ENCODE measurements at places on chromosomes 2 and 18. TPM values are rescaled to one million over a fixed set of nuclear protein-coding genes. Genes with fewer than 3 reads are reported as not detected.

The UGT1A1 gene
- not detected for total RNA-seq

The PCGF1 gene
- 44.8 TPM for total RNA-seq

The PTH2R gene
- not detected for total RNA-seq

The OTOS gene
- total RNA-seq = not detected

The LRRC30 gene
- not detected for total RNA-seq

The KLHL30 gene
- not detected for total RNA-seq

The SCG2 gene
- not detected for total RNA-seq

- DNase-seq = no peak
These were observed 80.2 kb upstream of the BCL11A start for GRCh38 chr2:60633615-60634014.

DNA sequence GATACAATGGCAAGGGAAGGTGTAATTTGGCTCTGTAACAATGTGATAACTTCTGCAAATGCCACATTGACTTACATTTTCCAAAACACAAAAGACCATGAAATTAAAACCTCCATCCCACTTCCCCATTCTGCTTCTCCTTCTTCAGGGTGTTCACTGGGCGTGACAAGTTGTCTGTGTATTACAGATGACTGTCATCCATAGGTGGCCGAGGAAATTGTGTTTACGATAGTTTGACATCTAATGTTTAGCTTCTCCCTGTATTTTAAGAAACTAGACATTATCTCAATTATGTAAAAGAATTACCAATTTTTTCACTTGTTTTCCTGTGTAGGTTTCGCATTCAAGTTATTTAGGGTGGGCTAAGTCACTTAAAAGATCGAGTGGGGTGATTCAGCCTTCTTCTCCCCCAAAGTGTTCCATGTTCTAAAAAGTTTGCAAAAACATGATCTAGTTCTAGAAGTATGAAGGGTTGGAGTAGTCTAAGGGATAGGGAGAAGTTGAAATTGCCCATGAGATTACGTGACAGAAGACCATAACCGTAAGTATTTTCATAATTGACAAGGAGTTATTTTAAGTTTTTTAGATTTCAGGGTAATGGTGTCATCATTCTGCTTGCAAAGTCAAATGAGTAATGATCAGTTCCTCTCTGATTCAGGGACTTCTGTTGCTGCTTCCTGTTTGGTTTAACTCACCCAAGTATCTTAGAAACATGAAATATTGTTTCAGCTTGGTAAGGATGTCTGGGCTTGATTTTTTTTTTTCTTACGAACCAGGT lies 25.2 kb upstream of the CYTIP start:
- DNase-seq = peak; percentile 91

GRCh38 chr2:7029291-7030059 lies 112.3 kb downstream of the RNF144A start:
- no peak for DNase-seq

DNA sequence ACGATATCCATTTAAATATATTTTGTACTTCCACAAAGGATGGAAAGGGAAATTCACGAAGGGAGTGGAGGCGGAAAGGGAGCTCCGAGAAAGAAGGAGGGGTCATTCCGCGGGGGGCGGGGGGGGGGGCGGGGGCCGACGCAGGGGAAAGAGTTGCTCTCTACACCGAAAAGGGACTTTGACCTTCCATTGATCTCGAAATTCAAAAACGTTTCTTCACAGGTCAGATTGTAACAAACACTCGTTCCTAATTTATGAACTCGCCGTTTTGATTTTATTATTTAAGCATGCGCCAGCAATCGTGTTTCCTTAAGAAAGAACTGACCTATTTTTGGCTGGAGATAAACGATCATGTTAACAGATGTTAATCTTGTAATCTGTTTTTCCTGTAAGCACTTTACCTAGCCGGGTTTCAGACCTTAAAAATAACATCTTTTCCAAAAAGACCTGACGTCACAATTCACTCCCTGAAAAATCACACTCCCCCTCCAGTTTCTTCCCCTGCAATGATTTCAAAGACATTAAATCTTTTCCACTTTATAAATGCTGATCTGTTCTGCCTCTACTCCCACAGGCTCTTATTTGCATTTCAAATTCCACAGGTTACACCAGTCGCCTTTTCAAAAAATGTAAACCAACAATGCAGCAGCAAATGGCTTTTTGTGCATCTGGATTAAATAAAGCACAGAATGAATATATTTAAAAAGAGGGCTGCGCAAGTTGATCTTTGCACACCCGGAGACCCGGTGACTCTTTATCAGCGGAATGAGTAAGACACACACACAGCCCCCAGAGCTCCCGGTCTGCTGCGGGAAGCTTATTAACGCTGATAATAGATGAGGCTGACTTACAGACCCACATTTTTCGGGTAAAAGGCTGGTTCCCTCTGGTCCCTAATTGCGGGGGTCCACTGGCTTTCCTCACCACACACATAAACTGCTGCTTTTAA lies 1.6 kb downstream of the ZNF516 start:
- DNase-seq = peak; percentile 94

DNA sequence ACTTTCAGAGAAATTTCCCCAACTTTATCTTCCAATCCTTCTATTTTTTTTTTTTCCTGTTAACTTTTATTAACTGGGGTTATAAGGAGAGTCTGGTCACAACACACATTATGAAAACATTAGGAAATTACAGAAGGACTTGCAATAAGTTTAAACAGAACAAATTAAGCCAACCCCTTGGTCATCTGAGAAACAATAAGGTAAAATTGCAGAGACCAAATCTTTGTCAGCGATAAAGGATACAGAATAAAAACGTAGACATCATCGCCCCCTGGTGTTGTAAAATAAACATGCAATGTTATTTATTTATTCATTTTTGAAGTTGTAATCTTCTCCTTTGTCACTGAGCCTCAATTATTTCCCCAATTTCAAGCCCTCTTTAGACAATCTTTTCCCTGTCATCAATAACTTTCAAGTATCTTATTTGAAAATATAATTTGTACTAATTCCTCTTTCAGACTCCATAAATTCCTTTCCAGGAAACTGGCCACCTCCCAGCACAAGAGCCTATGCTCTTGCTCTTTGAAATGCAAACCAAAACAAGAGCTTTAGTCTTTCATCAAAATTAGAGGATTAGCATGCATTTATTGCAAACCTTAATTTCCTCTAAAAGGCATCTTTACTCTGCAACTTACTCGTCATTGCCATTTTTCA lies 19.5 kb downstream of the G6PC2 start:
- peak; percentile 77 for DNase-seq

GRCh38 chr2:188146888-188147287 lies 144.8 kb upstream of the GULP1 start:
- DNase-seq = no peak

DNA sequence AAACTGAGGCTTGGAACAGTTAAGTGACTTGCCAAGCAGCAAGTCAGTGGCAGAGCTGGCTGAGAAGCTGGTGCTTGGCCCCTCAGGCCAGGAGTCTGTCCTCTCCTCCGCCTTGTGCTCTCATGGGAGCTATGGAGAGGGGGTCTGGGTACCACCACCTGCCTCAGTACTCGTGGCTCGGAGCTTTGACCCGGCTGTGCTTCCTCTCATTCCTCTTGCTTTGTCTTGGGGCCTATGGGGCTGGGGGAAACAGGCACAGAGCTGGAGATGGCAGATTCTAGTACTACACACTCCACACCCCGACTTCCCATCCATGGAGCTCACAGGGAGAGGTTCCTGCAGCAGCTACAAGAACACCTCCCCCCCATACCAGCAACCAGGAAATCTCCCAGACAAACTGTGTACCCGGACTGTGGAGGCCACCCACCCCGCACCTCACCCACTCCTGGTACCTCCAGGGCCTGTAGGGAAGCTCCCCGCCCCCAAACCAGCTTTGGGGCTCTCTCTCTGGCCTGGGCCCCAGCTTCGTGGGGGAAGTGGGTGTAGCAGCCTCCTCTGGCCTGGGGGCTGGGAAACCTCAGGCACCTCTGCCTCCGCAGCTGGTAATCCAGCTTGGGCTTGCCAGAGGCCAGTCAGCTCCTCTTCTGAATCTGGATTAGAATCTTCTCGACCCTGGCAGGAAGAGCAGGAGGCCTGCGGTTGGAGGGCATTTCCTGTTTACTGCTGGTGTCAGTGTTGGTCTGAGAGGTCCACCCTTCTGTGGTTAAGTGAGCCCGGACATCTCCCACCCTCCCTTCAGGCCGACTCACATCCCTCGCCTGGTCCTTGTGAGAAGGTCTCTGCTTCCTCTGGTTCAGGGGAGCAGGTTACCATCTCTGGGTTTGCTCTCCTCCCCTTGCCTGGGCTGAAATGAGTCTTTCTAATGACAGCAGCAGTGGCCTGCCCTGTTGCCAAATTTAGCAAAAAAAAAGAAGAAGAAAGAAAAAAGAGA lies 22.3 kb upstream of the RHOB start:
- no peak for DNase-seq

- DNase-seq = no peak
These were observed 14.1 kb downstream of the ZNF516 start for GRCh38 chr18:76480913-76481312.

DNA sequence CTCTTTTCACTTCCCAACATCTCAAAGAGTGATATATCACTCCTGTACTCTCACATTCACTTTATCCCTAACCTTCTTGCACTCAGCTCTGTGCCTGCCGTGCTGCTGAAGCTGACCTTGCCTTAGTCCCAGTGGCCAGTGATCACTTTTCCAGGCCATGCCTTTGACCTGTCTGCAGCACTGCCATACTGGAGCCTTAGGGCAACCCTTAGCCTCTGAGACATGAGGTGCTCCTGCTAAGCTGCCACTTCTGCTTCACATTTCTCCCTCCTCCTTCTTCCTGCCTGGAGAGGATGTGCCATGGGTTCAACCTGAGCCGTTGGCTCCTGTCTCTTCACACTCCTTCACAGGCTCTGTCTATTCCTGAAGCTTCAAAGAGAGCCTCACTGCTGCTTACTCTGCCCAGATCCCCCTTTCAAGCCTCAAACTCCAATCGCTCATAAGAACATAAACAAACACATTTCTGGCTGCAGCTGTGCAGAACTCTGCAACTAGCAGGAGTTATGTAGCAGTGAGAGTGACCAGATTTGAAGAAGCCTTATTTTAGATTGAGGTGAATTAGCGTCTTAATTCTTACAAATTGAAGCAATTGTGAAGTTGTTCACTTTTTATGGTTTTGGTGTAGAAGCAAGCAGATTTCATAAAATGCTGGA lies 716.2 kb upstream of the FANCL start:
- no peak for DNase-seq

DNA sequence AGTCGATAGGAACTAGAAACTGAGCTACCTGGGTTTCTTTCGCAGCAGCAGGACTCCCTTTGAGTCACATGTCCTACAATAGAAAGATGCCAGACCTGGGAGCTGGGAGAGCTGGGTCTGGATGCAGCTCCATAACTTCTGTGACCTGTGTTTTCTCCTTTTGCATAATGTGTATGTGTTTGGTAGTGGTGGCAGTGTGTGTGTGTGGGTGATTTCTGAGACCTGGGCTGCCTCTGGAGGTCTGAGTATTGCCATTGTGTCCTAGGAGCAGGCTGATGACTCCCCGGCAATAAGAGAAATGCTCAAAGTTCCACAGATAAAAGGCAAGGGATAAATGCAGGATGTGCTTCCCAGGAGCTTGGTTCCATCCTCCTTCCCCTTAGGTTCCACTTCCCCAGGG lies 6.4 kb downstream of the WNT10A start:
- no peak for DNase-seq

- no peak for DNase-seq
These were observed 12.4 kb downstream of the ALLC start for GRCh38 chr2:3670376-3670775.

DNA sequence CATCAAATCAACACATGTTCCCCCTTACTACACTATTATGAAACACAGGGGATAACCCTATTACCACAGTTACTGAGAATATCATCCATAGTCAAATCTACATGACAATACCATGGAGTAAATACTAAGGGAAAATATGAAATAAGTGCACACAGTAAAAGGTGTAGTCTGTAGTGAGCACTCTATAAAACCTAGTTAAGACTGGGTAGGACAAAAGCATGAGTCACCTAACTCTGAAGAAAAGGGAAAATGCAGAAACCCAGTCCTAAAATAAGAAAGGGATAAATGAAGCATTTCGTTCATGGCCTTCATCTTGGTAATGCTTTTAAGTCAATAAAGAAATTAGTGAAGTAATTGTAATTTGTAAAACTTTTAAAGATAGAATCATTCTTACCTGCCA lies 65.4 kb upstream of the ACVR2A start:
- no peak for DNase-seq

DNA sequence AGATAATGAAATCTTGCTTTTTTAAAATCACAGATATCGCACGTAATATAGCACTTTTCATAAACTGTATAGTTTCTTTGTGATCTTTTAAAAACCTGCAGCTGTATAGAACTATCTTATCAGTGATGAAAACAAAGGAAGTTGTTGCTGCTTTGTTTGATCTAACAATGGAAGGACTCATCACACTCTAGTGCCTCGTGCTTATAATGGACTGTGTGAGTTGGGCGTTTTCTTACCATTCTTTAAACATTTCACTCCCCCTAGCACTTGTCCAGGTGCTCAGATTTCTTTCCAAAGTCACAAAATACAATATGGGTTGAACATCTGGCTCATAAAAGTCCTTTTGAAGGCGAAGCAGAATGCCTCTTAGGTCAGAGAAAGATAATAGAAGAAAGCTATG lies 94.8 kb upstream of the SPATS2L start:
- no peak for DNase-seq

GRCh38 chr2:182668671-182669070 lies 47.4 kb upstream of the DNAJC10 start:
- no peak for DNase-seq

DNA sequence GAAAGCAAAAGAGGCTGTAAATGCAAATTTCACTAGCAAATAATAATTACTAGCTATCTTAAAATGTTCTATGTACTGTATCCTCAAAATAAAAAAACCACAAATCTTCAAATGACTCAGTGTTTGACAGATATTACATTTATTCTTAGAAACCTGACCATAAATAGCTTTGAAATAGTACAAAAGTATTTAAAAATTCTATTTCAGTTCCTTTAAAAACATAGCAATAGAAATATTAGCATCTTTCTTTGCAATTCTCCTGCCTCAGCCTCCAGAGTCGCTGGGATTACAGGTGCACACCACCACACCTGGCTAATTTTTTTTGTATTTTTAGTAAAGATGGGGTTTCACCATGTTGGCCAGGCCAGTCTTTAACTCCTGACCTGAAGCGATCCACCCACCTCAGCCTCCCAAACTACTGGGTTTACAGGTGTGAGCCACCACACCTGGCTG lies 50.6 kb downstream of the MSH6 start:
- DNase-seq = peak; percentile 74
